ENCODE measurements at places on chromosomes 5 and 9. TPM values are rescaled to one million over a fixed set of nuclear protein-coding genes. Genes with fewer than 3 reads are reported as not detected.

DNA sequence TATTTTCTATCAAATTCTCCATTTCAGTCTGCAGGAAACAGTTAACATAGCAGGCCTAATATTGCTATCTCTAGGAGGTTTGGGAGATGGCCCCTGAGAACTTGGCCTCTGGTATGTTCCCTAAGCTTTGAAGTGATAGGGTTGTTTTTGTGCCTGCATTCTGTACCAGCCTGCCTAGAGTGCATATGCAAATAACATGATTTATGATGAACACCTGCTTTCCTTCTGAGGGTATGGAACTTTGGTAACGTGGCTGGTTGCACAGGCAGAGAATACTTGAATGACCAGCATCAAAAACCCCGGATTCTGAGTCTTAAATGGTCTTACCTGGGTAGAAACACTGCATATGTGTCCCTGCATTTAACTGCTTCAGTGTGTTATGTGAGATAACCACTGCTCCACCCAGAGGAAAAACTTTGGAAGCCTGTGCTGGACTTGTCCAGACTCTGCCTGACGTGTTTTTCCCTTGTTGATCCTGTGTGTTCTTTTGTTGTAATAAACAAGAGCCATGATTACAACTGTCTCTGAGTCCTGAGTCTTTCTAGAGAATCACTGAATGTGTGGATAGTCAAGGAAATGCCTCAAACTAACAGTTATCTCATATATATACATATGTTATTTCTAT lies 111.3 kb upstream of the ABCA1 start:
- no peaks in the 10 kb centered on the region for H3K36me3 ChIP-seq
- no peaks in the 10 kb centered on the region for H3K4me1 ChIP-seq
- H3K27ac ChIP-seq, result no peak overlapping the region
- H3K4me3 ChIP-seq, result no peak overlapping the region

Gene PCYOX1L
- 3.1 TPM for total RNA-seq

DNA sequence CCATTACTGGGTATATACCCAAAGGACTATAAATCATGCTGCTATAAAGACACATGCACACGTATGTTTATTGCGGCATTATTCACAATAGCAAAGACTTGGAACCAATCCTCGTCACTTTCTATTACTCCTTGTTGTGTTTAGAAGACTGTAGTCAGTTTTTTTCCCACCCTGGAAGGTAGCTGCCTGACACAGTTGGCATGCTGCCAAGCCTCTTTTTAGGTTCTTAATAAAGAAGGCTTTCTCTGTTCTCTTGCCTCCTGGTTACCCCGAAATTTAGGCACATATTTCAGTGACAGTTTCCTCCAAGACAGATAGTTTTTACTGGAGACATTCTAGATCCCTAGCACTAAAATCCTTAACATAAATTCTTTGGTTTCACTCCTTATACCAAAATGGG lies 205.4 kb upstream of the PCSK5 start:
- no peaks in the 10 kb centered on the region for H3K4me1 ChIP-seq
- H3K27ac ChIP-seq, result no peak overlapping the region
- H3K27me3 ChIP-seq, result no peaks in the 10 kb centered on the region
- ATAC-seq, result no peak

GRCh38 chr9:90998573-90998972 lies 197.0 kb downstream of the SYK start:
- H3K27ac ChIP-seq, result no peak overlapping the region
- no peaks in the 10 kb centered on the region for H3K4me1 ChIP-seq
- H3K27me3 ChIP-seq, result no peaks in the 10 kb centered on the region
- no peaks in the 10 kb centered on the region for H3K36me3 ChIP-seq
- no peak overlapping the region for H3K4me3 ChIP-seq

DNA sequence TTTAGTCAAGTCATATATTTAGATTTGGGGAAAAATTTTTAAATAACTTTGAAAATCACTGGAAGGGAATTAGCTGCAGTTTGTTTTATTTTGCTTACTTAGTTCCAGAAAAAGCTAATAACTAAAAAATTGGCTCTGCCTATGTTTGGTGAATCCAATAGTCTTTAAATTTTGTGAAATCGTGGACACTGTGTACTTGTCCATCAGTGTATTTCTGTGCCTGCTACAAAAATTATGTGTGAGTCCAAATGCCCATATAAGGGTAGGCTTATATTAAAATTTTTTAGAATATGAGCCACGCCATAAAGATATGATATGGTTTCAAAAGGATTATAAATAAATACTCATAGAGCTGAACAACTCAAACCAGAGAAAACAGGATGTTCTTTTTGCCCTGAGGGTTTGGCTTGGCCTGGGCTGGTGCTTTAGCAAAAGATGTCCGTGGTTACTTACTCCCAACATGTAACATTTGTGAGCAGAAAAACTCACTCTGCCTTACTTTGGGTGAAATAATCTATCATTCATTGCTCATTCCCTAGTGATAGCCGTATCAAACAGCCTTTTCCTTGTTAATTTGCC lies 133.2 kb upstream of the PRLR start:
- H3K4me3 ChIP-seq, result no peak overlapping the region
- ATAC-seq, result no peak
- no peaks in the 10 kb centered on the region for H3K27me3 ChIP-seq

- H3K4me3 ChIP-seq, result no peak overlapping the region
- no peak overlapping the region for H3K27ac ChIP-seq
- no peaks in the 10 kb centered on the region for H3K27me3 ChIP-seq
These were observed 1176.9 kb upstream of the C9orf72 start for GRCh38 chr9:28750136-28750535.

- H3K4me1 ChIP-seq, result no peaks in the 10 kb centered on the region
- H3K36me3 ChIP-seq, result no peaks in the 10 kb centered on the region
- no peak overlapping the region for H3K4me3 ChIP-seq
- ATAC-seq, result no peak
These were observed 145.3 kb upstream of the ADCY2 start for GRCh38 chr5:7250611-7251010.

- H3K27ac ChIP-seq, result no peak overlapping the region
- H3K36me3 ChIP-seq, result no peaks in the 10 kb centered on the region
- H3K27me3 ChIP-seq, result no peaks in the 10 kb centered on the region
- ATAC-seq, result no peak
- peaks cover 22% of the 10 kb centered on the region for H3K4me1 ChIP-seq
These were observed 79.6 kb upstream of the SLC25A51 start for GRCh38 chr9:37983381-37984067.

Gene ADAMTS6
- 4.9 TPM for total RNA-seq

GRCh38 chr5:112205846-112206245 lies 213.2 kb downstream of the EPB41L4A start:
- H3K4me1 ChIP-seq, result no peaks in the 10 kb centered on the region
- no peak overlapping the region for H3K4me3 ChIP-seq
- H3K36me3 ChIP-seq, result peaks cover 36% of the 10 kb centered on the region
- no peaks in the 10 kb centered on the region for H3K27me3 ChIP-seq
- H3K27ac ChIP-seq, result no peak overlapping the region

DNA sequence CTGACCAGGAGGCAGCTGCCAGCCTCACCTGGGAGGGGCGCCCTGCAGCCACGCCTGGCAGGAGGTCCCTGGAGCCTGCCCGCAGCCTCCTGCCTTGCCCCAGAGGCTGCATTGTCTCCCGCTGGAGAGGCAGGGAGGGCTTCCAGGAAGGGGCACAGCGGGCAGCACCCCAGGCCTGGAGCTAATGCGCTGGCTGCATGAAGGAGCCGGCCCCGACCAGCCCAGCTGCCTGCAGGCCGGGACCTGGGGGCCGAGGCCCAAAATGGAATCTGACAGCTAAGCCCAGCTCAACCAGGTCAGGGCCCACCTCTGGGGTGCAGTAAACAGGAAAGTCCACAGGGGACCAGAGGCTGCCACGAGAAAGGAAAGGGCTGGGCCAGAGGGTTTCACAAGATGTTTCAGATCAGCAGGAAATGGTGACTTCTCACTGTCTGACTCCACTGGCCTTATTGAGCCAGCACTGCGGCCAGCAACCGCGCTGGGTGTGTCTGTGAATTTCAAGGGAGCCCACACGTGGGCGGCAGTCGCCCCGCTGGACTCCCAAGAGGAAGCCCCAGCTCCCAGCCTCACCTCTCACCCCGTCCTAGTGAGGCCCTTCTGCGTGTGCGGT lies 18.6 kb upstream of the NOTCH1 start:
- peaks cover 5% of the 10 kb centered on the region for H3K4me1 ChIP-seq
- H3K27ac ChIP-seq, result peak overlapping the region; percentile 77
- H3K4me3 ChIP-seq, result no peak overlapping the region
- H3K36me3 ChIP-seq, result no peaks in the 10 kb centered on the region

- H3K27me3 ChIP-seq, result no peaks in the 10 kb centered on the region
- no peak overlapping the region for H3K4me3 ChIP-seq
- no peak overlapping the region for H3K27ac ChIP-seq
- peaks cover 13% of the 10 kb centered on the region for H3K36me3 ChIP-seq
These were observed 4.7 kb downstream of the GADD45G start for GRCh38 chr9:89609426-89610006.

Gene PRRX2
- total RNA-seq, result 0.93 TPM

Gene F12
- total RNA-seq, result not detected

DNA sequence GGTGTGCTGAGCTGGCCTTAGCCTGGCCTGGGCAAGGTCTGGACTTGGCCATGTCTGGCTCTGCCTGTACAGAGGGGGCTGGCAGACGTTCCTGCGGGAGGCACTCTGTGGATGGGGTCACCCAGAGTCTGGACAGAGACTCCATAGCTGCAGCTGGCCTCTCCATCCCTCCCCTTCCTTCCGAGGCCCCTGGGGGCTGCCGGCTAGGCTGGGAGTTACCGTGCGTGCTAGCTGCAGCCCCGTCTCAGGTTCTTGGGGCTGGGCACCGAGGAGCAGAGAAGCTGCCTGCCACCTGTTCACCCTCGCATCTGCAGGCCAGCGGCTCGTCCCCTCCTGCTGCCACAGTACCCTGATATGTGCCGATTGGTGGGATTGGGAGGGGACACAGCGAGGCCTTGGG lies 63.4 kb downstream of the RXRA start:
- H3K4me1 ChIP-seq, result no peaks in the 10 kb centered on the region
- no peak overlapping the region for H3K4me3 ChIP-seq
- no peak for ATAC-seq
- no peaks in the 10 kb centered on the region for H3K36me3 ChIP-seq
- H3K27me3 ChIP-seq, result no peaks in the 10 kb centered on the region
- no peak overlapping the region for H3K27ac ChIP-seq

DNA sequence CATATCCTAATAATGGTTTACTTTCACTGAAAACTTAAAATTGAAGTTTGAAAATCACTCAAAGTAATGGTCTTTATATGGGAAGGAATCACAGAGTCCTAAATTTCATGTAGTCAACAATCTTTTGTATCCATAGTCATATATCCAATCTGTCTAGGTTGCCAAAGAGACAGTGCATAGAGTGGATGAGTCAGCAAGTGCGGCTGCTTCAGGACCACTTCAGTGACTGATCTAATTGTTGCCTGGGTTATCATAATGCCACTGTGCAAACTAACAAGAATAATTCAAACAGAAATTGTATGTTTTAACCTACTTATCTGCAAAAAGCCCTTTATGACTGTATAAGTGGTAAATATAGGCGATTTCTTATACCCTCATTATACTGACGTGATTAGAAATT lies 211.3 kb upstream of the PRR16 start:
- H3K27ac ChIP-seq, result no peak overlapping the region
- ATAC-seq, result no peak
- no peaks in the 10 kb centered on the region for H3K27me3 ChIP-seq
- no peaks in the 10 kb centered on the region for H3K36me3 ChIP-seq
- H3K4me1 ChIP-seq, result no peaks in the 10 kb centered on the region

- H3K36me3 ChIP-seq, result no peaks in the 10 kb centered on the region
- no peaks in the 10 kb centered on the region for H3K4me1 ChIP-seq
- no peaks in the 10 kb centered on the region for H3K27me3 ChIP-seq
- no peak for ATAC-seq
- H3K27ac ChIP-seq, result no peak overlapping the region
- H3K4me3 ChIP-seq, result no peak overlapping the region
These were observed 73.5 kb downstream of the C9orf57 start for GRCh38 chr9:71986900-71987299.

- H3K36me3 ChIP-seq, result no peaks in the 10 kb centered on the region
- no peak overlapping the region for H3K4me3 ChIP-seq
- no peaks in the 10 kb centered on the region for H3K27me3 ChIP-seq
- H3K4me1 ChIP-seq, result no peaks in the 10 kb centered on the region
These were observed 440.4 kb downstream of the DMRT2 start for GRCh38 chr9:1490341-1491232.

GRCh38 chr5:131536211-131536826 lies 98.7 kb downstream of the RAPGEF6 start:
- H3K4me1 ChIP-seq, result peaks cover 20% of the 10 kb centered on the region
- H3K27ac ChIP-seq, result no peak overlapping the region
- H3K27me3 ChIP-seq, result no peaks in the 10 kb centered on the region
- peaks cover 8% of the 10 kb centered on the region for H3K36me3 ChIP-seq
- H3K4me3 ChIP-seq, result no peak overlapping the region

Gene SLC36A2
- not detected for total RNA-seq

DNA sequence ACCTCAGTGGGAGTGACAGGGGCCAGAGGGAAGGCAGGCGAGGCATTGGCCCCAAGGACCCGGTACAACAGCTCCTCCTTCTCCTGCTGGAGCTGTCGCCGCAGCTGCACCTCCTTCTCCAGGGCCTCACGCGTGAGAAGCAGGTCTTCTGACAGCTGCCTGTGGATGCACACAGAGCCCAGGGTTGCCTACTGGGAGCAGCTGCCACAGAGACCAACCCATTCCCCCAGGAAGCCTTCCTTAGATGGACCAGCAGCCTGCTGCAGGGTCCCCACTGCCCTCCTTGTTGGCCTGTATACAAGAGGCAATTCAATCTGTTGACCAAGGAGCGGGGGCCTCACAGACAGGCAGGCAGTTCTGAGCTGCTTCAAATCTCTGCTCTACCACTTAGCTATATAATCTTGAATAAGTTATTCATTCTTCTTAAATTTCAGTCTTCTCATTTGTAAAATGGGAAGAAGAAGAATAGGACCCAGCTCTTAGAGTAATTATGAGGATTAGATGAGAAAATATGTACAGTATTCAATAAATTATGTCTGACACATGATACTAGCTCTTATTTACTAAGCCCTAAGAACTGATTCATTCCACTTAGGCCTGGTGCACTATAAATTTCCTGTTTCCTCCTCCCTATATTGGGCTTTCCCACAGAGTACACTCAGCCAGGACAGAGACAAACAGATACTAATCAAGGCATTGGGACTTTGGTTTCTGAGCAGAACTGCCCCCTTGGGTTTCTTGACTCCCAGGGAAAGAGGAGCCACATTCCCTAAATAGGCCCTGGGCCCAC lies 26.1 kb upstream of the ANXA6 start:
- no peak overlapping the region for H3K4me3 ChIP-seq
- peaks cover 95% of the 10 kb centered on the region for H3K36me3 ChIP-seq
- no peaks in the 10 kb centered on the region for H3K4me1 ChIP-seq
- no peak overlapping the region for H3K27ac ChIP-seq
- no peaks in the 10 kb centered on the region for H3K27me3 ChIP-seq
- no peak for ATAC-seq

Gene TLR4
- 31.5 TPM for total RNA-seq

GRCh38 chr5:44245935-44246334 lies 143.3 kb downstream of the FGF10 start:
- H3K4me3 ChIP-seq, result no peak overlapping the region
- H3K27me3 ChIP-seq, result no peaks in the 10 kb centered on the region
- no peak overlapping the region for H3K27ac ChIP-seq
- no peaks in the 10 kb centered on the region for H3K4me1 ChIP-seq

Gene PTGES
- 8.3 TPM for total RNA-seq

Gene MLANA
- total RNA-seq, result not detected

All from gastroesophageal sphincter (tissue), 4 donors.